ENCODE measurements at places on chromosomes 11 and 22. TPM values are rescaled to one million over a fixed set of nuclear protein-coding genes. Genes with fewer than 3 reads are reported as not detected.

Gene FBXO3
- total RNA-seq, result 41.9 TPM

Gene ACRV1
- total RNA-seq, result not detected

Gene ANKK1
- total RNA-seq, result under 0.01 TPM

Gene CRYBB1
- not detected for total RNA-seq

Gene ARCN1
- total RNA-seq, result 210 TPM

Gene PLEKHA7
- 0.61 TPM for total RNA-seq

Gene ANO9
- not detected for total RNA-seq

Gene MCHR1
- 0.65 TPM for total RNA-seq

Gene DEUP1
- under 0.01 TPM for total RNA-seq

Gene NFAM1
- 0.12 TPM for total RNA-seq

Gene FAT3
- 1.1 TPM for total RNA-seq

Gene CNGA4
- not detected for total RNA-seq

Gene SLC22A8
- total RNA-seq, result not detected

Gene OR2D2
- total RNA-seq, result 0.61 TPM

Gene TSKU
- total RNA-seq, result 39.7 TPM

Gene CHST1
- 0.73 TPM for total RNA-seq

Gene SMIM35
- total RNA-seq, result not detected

Gene MMP12
- total RNA-seq, result 0.97 TPM

Gene MS4A15
- not detected for total RNA-seq

Gene NPTXR
- 1.5 TPM for total RNA-seq

Gene ANO1
- total RNA-seq, result 0.16 TPM

Gene CCDC116
- 0.61 TPM for total RNA-seq

Gene HOATZ
- total RNA-seq, result not detected

Gene HEPHL1
- total RNA-seq, result not detected

Gene TESMIN
- total RNA-seq, result 0.24 TPM

Gene OR5D13
- total RNA-seq, result not detected

Gene GLYATL1
- 0.32 TPM for total RNA-seq

Gene HBG2
- total RNA-seq, result not detected

Gene OR8D4
- not detected for total RNA-seq

Data from hair follicle dermal papilla cell (primary cell).